Activated naive CD4-positive, alpha-beta T cell (primary cell): ENCODE measurements at places on chromosomes 3 and 15.

DNA sequence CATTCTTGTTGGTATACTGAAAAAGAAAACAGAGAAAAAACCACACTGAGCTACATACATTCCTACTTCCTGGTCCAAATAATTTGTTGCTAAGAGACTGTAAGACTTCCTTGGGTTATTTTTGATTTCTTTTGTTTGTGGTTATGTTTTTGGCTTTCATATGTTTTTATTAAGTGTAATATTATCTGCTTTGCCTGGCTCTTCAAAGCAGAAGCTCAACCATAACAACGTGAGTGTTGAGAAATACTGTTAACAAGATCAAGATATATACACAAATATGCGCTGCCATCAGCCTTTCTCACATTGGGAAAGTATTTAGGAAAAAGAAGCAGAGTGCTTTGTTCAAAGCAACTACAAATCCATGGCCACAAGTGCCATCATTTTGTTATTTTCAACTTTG lies 556.2 kb upstream of the CBLB start:
- no peak for DNase-seq

- DNase-seq, result no peak
Measured at GRCh38 chr15:78343276-78344060, 3.3 kb downstream of the CRABP1 start.

- DNase-seq, result no peak
Measured at GRCh38 chr15:57302640-57303257, 73.6 kb upstream of the CGNL1 start.

- DNase-seq, result no peak
Measured at GRCh38 chr3:32502946-32503286, 264 bp upstream of the CMTM6 start.

DNA sequence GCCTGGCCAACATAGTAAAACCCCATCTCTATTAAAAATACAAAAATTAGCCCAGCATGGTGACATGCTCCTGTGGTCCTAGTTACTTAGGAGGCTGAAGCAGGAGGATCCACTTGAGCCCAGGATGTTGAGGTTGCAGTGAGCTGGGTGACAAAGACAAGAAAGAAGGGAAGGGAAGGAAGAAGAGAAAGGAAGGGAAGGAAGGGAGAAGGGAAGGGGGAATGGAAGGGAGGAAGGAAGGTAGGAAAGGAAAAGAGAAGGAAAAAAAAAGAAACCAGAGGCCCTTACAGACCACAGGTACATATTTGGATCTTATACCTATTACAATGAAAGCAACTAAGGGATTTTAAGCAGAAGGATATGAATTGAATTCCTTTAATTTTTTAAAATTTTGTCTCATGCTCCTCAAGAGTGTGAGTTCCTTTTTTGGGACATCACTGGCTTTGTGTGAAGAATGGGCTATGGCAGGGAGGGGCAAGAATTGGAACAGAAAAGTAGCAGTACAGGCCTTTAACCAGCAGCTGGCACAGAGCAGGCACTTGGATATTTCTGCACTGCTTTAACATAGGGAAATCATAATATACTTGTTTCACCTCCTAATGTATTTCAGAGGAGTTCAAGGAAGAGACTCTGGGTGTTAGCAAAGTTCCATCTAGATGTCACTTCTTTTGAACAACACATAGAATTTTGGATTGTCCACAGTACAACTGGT lies 7.9 kb downstream of the RAB27A start:
- DNase-seq, result no peak

DNA sequence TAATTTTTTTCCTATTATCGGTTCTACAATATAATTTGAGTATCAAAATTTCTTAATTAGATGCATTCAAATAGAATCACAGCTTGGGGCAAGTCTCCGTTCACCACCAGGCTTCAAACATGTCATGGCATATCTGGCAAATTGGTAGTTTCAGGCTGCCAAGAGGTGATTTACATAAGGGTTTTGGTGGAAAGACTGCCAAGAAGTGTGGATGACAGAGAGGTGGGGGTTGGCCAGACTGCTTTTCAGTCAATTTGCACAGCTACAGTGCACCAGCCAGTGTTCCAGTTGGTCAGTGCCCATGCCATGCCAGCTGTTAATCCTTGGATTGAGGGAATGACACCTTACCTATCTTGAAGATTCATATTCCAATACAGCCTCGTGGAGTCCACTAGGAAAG lies 8.4 kb upstream of the GSK3B start:
- no peak for DNase-seq

GRCh38 chr3:51789437-51789836 lies 10.4 kb upstream of the IQCF6 start:
- no peak for DNase-seq

GRCh38 chr3:46503200-46503874 lies 5.6 kb downstream of the RTP3 start:
- no peak for DNase-seq

- DNase-seq, result no peak
Measured at GRCh38 chr3:5784690-5785089, 597.2 kb downstream of the EDEM1 start.

- DNase-seq, result no peak
Measured at GRCh38 chr15:39918688-39919385, 1.2 kb downstream of the GPR176 start.

DNA sequence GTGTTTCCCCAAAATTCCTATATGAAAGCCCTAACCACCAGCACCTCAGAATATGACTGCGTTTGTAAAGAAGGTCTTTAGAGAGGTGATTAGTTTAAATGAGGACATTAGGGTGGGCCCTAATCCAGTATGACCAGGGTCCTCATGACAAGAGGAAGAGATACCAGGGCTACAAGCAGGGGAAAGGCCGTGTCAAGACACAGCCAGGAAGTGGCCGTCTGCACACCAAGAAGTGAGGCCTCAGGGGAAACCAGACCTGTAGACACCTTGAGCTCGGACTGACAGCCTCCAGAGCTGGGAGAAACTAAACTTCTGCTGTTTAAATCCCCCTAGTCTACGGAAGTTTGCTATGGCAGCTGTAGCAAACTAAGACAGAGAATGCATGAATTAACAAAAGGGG lies 14.2 kb downstream of the KIF7 start:
- no peak for DNase-seq

- no peak for DNase-seq
Measured at GRCh38 chr15:31161951-31162350, 60.4 kb upstream of the TRPM1 start.

DNA sequence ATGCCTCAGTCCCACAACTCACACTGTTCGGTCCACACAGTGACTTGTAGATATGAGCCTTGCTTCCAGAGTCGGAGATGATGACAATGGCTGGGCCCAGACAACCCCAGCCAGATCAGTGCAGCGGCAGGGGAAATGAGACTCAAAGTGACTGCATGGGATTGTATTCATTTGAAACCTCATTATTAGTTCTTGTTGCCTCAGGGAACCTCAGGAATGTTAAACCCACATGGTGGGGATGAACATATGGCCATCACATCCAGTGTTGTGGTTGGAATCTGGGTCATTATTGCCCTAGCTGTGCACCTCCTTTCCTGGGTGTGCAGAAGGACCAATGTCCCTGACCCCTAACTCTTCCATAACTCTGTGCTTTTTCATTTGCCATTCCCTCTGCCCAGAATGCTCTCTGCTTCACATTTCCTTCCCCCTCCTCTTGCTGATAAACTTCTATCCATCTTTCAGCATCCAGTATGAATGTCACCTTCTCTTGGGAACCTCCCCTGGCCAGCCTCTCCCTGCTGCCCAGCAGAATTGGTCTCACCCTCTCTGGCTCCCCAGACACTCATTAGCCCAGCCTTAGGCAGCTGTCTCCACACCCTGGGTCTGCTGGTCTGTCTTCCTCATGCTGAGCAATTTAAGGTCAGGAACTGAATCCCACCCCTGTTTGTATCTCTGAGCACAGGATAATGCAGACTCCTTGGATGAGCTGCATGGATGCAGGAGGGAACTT lies 67.0 kb upstream of the TNFAIP8L3 start:
- DNase-seq, result no peak

DNA sequence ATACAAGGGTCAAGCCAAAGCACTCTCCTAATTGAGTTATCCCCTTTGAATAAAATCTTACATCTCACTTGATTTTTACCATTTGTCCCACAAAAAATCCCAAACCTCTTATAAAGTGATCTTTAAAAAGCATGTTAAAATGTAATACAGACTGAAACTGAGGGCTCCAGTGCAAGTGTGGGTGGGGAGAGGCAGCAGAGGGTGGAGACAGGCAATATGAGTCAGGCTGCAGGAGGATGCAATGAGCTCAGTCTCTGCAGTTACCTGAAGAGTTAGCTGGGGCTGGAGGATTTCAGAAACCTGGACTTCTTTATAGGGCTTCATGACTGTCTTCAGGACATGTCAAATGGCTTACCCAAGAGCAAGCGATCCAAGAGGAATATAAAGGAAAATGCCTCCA lies 14.2 kb upstream of the COLQ start:
- DNase-seq, result no peak

DNA sequence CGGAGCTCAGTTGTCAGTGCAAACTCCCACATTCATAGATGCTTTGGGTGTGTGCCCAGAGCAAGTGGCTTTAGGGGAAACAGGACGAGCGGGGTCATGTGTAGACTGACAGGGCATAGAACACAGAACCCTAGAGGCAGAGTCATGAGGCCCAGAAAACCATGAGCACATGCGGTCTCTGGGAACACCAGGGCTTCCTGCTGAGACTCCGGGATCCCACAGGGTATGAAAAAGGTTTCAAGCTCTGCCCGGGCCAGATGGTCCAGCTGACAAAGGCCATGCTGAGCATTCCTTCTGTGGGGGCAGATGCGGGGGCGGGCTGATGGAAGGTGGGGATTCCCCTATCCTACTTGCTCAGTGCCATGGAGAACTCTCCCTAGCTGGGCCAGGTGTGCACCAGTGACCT lies 44.8 kb downstream of the ROPN1B start:
- DNase-seq, result no peak

- no peak for DNase-seq
Measured at GRCh38 chr3:139110072-139110830, 65.6 kb upstream of the PRR23C start.

DNA sequence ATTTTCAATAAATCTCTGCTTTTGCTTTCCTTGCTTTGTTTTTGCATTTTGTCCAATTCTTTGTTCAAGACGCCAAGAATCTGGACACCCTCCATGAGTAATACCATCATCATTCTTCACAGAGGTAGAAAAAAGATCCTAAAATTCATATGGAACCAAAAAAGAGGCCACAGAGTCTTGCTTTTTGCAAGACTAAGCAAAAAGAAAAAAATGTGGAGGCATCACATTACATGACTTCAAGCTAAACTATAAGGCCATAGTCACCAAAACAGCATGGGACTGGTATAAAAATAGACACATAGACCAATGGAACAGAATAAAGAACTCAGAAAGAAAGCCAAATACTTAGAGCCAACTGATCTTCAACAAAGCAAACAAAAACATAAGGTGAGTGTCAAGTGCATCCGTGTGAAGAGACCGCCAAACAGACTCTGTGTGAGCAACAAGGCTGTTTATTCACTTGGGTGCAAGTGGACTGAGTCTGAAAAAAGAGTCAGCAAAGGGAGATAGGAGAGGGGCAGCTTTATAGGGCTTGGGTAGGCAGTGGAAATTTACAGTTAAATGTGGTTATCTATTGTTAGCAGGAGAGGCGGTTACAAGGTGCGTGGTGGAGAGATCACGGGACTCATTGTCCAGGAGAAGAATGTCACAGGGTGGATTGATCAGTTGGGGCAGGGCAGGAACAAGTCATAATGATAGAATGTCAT lies 10.9 kb downstream of the STRIT1 start:
- DNase-seq, result no peak

GRCh38 chr3:99645277-99646106 lies 7.1 kb downstream of the COL8A1 start:
- DNase-seq, result no peak

DNA sequence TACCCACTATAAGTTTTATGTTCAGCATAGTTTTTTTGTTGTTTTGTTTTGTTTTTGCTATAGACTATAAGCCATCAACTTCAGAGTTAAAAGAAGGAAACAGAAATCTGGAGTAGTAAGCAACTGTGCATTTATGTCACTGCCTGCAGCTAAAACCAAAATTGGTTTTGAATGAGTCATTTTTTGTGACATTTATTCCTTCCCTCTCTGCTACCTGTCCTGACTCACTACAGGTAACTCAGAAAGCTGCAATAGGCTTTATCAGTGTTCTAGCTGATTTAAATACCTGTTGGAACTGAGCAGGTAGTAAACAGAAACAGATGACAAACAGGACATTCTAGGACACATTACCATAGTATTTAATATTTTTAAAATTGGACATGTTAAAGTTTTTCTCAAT lies 393.3 kb upstream of the WNT5A start:
- DNase-seq, result no peak

DNA sequence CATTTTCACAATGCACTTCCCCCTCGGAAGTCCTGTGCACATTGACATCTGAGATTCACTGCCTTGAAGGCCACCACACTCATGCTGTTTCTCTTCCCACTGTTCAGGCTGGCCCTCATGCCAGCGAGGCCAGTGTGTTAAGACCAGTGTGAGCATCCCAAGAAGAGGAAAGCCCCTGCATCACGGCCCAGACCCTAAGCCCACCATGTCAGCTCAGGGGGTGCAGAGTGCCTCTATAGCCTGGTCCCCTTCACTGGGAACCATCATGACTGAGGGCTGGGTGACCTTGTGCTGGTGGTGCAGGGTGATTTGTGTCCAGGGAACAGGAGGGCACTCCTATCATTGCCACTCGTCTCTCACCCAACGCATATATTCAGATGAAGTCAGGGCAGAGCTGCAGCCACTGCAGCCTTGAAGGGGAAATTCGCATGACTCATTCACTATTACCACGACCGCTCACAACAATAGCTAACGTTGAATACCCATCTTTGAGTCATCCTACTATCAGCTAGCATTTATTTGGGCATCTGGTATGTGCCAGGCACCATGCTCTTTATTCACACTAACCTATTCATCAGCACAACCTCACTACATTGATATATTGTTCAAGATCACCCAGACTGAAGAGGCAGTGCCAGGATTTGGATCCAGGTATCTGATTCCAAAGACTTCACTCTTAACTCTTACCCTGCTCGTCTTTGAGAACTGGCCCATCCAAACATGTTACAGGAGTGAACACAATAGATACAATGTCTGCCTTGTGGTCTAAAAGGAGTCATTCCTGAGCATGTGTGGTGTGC lies 58.8 kb upstream of the SLC6A11 start:
- no peak for DNase-seq

- DNase-seq, result no peak
Measured at GRCh38 chr15:92075764-92076163, 222.3 kb downstream of the SLCO3A1 start.

DNA sequence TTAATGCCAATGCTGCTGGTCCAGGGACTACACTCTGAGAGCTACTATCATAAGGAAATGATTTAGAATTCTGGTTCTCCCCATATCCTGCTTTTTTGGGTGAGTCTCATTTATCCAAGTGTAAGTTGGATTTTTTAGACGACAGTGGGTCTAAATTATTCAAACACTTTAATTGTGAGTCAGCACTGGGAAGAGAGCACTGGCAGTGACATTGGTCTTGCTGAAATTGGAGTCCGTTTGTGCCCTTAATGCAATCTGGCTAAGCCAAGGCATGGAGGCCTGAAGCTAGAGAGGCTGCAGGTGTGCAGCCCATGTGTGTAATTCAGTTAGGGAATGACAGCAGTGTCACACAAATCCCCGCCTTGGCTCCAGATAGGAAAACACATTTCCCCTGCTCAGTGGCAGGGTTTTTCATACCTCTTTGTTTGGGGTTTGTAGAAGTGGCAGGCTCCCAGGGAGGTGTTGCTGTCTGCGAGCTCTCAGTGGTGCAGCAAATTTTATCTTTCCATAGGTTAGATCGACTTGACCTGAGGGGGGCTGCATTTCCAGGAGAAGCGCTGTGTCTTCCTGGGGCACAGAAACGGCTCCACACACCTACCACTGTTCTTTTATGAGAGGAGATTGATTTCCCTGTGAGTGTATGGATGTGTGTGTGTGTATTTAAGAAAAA lies 197.7 kb downstream of the CD47 start:
- DNase-seq, result no peak

GRCh38 chr3:48151058-48151806 lies 37.0 kb downstream of the CDC25A start:
- DNase-seq, result no peak
